WTC11 (cell line): ENCODE measurements at places on chromosomes 7 and 10.
A peak's percentile ranks its signal among the peaks of the same experiment; 100 is the strongest.

DNA sequence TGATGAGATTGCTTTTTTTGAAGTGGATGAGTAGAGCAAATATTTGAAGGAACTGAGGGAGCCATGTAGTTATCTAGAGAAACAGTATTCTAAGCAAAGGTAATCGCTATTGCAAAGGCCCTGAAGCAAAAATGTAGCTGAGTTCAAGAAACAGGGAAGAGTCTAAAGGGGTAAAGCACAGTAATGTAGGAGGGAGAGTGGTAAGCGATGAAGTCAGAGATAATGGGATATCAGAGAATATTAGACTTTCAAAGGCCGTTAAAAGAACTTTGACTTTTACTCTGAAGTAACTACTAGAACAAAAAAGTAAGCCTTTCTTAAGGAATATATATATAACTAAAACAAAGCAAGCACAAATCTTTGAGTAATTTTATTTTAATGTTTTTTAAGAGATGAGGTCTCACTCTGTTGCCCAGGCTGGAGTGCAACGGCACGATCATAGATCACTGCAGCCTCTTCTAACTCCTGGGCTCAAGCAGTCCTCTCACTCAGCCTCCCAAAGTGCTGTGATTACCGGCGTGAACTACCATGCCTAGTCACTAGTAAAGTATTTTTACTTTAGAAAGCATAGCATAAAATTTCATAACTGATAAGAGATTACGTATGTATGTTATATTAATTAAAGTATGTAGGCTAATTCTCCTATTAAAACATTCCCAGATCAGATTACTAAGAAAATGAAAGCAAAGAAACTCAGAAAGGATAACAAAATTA lies 61.7 kb upstream of the OIT3 start:
- no peak for DNase-seq

GRCh38 chr7:139752604-139753003 lies 25.2 kb downstream of the HIPK2 start:
- no peak for DNase-seq

GRCh38 chr10:78524941-78525340 lies 491.3 kb downstream of the RPS24 start:
- DNase-seq: no peak

GRCh38 chr10:25699631-25700030 lies 234.4 kb upstream of the MYO3A start:
- DNase-seq: no peak

DNA sequence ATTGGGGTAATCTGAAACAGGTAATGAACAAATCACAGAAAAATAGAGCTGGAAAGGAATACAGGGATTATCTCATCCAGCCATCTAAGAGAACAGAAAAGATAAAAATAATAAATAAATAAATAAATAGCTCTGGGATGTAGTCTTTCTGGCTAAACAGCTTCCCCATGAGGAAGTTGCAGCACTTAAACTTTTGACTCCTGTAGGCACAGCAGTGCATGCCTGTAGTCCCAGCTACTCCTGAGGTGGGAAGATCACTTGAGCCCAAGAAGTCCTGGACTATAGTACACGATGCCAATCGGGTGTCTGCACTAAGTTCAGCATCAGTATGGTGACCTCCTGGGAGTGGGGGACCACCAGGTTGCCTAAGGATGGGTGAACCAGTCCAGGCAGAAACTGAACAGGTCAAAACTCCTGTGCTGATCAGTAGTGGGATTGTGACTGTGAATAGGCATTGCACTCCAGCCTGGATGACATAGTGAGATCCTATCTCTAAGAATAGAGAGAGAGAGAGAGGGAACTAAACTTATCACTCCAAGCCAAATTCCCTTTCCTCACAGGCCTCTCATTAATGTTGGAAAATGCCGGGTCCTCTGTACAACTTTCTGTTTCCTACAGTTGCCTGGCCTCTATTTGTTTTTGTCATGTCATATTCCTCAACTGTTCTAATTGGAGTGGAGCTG lies 61.7 kb upstream of the CDK13 start:
- no peak for DNase-seq

DNA sequence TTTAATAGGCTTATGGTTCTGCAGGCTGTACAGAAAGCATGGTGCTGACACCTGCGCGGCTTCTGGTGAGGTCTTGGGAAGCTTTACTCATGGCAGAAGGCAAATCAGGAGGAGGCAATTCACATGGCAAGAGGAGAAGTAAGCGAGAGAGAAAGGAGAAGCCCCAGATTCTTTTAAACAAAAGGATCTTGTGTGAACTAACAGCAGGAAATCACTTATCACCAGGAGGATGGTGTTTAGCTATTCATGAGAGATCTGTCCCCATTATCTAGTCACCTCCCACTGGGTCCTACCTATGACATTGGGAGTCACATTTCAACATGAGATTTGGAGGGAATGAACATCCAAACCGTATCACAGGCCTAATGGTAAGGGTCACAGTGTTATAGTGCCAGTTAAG lies 678.0 kb upstream of the KCND2 start:
- DNase-seq: peak; percentile 6

GRCh38 chr10:69957886-69958555 lies 94.6 kb upstream of the MACROH2A2 start:
- peak; percentile 34 for DNase-seq

DNA sequence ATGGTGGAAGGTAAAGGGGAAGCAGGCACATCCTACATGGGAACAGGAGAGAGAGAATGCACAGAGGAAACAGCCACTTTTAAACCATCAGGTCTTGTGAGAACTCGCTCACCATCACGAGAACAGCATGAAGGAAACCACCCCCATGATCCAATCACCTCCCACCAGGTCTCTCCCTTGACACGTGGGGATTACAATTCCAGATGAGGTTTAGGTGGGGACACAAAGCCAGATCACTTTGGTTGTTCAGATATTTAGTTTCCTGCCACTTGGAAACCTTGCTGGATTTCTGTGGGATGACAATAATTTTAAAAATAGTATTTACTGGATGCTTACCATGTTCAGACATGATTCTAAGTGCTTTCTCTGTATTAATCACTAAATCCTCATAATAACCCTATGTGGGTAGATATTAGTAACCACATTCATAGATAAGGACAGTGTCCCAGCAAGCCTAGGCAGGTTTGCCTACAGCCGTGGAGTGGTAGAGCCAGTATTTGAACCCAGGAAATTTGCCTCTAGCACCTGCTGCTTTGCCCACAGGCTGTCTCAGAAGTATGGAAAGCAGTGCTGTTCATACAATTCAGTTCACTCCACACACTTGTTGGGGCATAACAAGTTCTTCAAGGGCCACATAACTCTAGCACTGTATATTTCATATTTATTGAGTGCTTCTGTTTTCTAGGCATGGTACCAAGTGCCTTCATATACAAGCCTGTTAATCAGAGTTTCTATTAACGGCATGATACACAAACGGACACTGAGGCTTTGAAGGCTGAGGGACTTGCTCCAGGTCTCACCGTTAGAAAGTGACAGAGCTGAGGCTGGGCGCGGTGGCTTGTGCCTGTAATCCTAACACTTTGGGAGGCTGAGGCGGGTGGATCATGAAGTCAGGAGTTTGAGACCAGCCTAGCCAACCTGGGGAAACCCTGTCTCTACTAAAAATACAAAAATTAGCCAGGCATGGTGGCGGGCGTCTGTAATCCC lies 8.3 kb downstream of the TLL2 start:
- DNase-seq: no peak
